ENCODE measurements at places on chromosomes 13 and 19. TPM values are rescaled to one million over a fixed set of nuclear protein-coding genes. Genes with fewer than 3 reads are reported as not detected.

The KBTBD7 gene
- 5.8 TPM for total RNA-seq

The RNF17 gene
- total RNA-seq: not detected

The BRME1 gene
- 0.14 TPM for total RNA-seq

The ZNF506 gene
- total RNA-seq: 9.5 TPM

The IGFL1 gene
- total RNA-seq: not detected

The SLC15A1 gene
- total RNA-seq: not detected

The ZNF570 gene
- 9.0 TPM for total RNA-seq

The LIN37 gene
- 10.1 TPM for total RNA-seq

The FAAP24 gene
- 0.92 TPM for total RNA-seq

The LGALS4 gene
- 0.14 TPM for total RNA-seq

The NMRK2 gene
- not detected for total RNA-seq

The ZNF446 gene
- total RNA-seq: 8.1 TPM

The HSPH1 gene
- total RNA-seq: 43.6 TPM

The CILP2 gene
- total RNA-seq: 0.37 TPM

The TUBA3C gene
- not detected for total RNA-seq

The FAM32A gene
- total RNA-seq: 111 TPM

The CEACAM7 gene
- not detected for total RNA-seq

The CEACAM5 gene
- not detected for total RNA-seq

The EPSTI1 gene
- 3.1 TPM for total RNA-seq

The ZNF181 gene
- total RNA-seq: 14.6 TPM

The CEACAM20 gene
- total RNA-seq: not detected

The OR4F17 gene
- total RNA-seq: under 0.01 TPM

The ZNF414 gene
- 4.4 TPM for total RNA-seq

The CALR3 gene
- not detected for total RNA-seq

The KLK2 gene
- total RNA-seq: not detected

The CGB3 gene
- total RNA-seq: not detected

The SPRED3 gene
- 0.71 TPM for total RNA-seq

The KLF12 gene
- 4.7 TPM for total RNA-seq

The SPACA4 gene
- 0.14 TPM for total RNA-seq

The FCER2 gene
- not detected for total RNA-seq

The ZNF568 gene
- 18.0 TPM for total RNA-seq

The LRRC25 gene
- total RNA-seq: 0.14 TPM

The TNFSF9 gene
- total RNA-seq: 0.37 TPM

The SERTM1 gene
- total RNA-seq: not detected

The ZNF175 gene
- total RNA-seq: 4.4 TPM

The C2CD4C gene
- not detected for total RNA-seq

The SERPINE3 gene
- total RNA-seq: not detected

The KLF1 gene
- total RNA-seq: not detected
